Hepatocyte (in vitro differentiated cells): ENCODE measurements at places on chromosomes 1 and 21.

DNA sequence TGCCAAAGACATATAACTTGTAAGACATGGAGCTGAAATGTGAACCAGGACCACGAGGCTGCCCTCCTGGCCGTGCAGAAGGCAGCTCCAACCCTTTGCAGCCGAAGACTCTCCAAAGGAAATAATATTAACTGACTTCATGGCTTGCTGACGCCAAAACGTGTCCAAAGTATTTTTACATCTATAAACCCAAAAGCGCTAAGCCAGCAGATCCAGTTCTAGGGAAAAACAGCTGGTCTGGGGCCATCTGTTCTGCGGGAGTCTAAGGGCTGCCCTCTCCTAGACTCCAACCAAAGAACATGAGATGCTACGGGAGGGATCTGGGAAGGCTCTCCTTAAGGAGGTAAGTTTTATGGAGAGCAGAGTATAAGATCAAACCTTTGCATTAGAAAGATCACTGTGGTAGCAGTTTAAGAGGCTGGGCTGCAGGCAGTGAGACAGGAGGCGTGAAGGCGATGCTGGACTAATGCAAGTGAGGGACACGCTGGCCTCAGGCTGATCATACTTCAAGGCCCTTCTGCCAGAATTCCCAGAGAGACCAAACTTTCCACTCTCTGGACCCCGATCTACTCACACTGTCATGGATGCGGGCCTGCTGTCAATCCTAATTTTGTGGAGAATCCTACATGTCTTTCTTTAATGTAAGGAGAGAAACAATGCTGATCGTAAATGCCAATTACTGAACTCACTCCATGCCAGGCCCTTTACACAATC, 1.2 kb downstream of the TMEM53 start:
- no peak for DNase-seq

- no peak for DNase-seq
Observed at GRCh38 chr1:112319371-112320040, 76.5 kb upstream of the CTTNBP2NL start.

DNA sequence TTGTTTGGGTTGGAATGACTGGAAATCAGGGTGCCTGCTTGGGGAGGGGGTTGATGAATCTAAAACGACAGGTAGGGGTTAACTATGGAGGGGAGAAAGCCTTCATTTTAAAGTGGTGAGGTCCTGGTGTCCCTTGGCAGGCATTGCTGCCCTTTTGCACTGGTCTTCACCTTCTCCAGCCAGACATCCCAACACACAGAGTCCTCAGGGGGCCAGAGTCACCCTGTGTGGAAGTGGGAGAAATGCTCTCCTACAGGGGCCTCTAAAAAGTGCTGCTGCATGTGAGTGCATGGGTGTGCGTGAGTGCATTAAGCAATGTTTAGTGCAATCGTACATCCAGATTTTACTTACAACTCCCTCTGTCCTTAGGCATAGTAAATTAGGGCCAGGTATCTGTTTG, 39.0 kb downstream of the TEX35 start:
- DNase-seq, result no peak

- no peak for DNase-seq
Observed at GRCh38 chr1:80113168-80114038, 1106.9 kb upstream of the ADGRL4 start.

DNA sequence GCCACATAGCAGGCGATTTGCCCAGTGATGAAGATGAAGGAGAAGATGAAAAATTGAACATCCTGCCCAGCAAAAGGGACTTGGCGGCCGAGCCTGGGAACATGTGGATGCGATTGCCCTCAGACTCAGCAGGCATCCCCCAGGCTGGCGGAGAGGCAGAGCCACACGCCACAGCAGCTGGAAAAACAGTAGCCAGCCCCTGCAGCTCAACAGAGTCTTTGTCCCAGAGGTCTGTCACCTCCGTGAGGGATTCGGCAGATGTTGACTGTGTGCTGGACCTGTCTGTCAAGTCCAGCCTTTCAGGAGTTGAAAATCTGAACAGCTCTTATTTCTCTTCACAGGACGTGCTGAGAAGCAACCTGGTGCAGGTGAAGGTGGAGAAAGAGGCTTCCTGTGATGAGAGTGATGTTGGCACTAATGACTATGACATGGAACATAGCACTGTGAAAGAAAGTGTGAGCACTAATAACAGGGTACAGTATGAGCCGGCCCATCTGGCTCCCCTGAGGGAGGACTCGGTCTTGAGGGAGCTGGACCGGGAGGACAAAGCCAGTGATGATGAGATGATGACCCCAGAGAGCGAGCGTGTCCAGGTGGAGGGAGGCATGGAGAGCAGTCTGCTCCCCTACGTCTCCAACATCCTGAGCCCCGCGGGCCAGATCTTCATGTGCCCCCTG, 3.3 kb downstream of the ZBTB18 start:
- DNase-seq, result no peak

DNA sequence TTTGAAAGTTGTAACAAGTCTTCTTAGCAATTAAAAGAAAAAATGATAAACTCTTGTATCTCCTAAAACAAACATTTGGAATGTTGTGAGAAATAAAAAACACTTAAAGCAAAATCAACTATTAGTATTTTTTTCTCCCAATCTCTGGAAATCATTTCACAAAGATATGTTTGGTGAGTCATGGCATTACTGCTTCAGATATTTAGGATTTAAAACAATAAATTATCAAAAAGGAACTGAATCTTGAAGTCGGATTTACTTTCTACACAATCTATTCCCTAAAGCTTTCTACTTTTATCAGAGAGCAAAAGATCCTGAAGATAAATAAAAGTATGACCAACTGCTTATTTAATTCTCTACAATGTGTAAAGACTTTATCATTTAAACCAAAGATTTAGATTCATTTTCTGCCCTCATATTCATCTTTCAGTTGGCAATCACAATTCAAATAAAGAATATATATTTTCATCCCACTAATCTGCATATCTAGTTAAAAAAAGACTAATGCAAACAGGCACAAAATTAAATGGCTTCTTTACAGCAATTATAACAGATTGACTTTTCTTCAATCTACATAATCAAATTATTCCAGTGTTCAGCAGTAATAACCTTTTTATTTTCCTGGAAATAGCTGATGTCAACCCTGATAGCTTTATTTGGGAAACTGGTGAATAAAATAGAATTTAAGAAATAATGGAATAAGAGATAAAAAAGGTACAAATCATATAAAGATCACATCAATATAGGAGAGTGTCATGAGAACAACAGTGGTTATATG, 230.0 kb downstream of the COP1 start:
- DNase-seq, result no peak

GRCh38 chr1:42713293-42713692, 26.7 kb downstream of the CLDN19 start:
- no peak for DNase-seq

GRCh38 chr1:176605176-176605575, 142.2 kb downstream of the PAPPA2 start:
- no peak for DNase-seq

DNA sequence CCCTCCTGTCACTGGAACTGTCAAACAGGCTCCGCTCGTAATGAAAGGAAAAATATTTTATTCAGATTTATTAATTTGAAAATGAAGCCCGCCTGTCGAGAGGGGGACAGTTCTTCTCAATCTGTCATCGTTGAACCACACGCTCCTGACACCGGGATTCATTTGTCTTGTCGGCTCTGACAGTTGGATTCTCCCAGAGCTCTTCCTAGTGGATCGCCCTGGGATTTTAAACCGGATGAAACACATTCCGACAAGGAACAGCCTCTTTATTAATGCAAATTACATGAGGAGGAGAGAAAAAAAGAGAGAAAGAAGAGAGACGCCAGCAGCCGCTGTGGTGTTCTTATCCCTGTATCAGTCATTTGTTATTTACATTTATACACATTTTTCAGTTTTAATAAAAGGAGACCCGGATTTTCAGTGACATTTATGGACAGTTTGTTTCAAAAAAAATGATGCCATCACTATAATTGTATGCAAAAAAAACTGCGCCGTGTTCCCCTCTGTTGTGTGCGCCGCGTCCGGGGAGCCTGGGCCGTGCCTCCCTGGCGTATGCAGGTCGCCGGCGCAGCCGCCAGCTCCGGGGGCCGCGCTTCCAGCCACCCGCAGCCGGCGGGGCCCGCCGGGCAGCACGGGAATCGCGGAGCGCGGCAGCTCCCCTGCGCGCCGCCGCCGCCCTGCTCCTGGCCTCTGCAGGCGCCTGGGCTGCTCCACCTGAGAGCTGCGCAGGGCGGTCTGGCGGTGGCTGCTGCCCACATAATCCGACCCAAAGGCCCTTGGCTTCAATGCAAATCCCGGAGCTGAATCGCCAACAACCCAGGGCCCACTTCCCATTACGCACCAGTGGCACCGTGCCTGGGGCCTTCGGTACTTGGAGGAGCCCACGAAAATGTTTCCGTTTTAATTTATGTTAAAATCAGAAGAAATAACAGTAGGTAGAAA, 237.9 kb upstream of the PBX1 start:
- peak; percentile 59 for DNase-seq

- peak; percentile 40 for DNase-seq
Observed at GRCh38 chr1:206606867-206607266, 5.4 kb downstream of the EIF2D start.

DNA sequence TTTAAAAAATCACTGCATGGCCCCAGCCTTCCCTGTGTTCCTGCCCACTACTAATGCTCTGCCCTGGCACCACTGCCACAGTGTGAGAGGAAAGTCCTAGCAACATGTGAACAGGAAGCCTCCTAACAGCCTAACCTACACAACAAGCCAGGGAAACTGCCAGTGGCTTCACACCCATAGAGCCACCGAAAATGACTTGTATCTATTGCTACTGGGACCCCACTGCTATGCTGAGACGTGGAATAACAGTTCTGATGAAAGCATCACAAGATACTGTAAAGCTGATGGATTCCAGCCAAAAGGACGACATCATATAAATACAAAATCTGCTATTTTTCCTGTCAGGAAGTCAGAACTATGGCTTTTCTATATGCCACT, 74.9 kb downstream of the JAK1 start:
- DNase-seq, result no peak

- DNase-seq, result peak; percentile 73
Observed at GRCh38 chr1:205294175-205294917, 27.2 kb downstream of the NUAK2 start.

DNA sequence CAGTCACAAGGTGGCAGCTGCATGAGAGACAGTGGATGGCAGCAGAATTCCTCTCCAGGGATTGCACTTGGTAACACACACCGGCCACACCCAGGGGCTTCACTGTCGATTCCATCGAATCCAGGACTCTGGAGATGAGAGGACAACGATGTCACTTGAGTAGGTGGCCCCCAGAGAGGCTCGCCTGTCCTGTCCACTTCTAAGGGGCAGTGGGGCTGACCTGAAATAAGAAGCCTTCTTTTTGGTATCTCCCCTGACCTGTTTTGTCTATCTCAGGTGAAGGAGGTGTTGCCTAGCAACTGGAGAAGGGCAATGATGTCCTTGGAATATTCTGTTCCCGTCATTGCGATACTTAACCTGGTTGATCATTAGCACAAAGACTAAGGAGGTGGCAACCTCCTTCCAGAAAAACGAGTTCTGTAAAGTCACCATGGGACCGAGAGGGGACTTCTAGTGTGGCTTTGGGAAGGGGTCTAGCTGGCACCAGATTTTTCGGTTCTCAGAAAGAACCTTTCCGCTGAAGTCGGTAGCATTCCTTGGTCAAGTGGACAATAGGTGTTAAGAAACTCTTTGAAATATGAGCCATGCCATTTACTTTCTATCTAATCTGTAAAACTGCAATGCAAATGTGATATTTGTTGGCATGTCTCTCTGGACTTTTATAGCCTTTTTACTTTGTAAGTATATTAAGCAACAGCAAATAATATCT, 85.2 kb upstream of the TMPRSS2 start:
- peak; percentile 67 for DNase-seq

DNA sequence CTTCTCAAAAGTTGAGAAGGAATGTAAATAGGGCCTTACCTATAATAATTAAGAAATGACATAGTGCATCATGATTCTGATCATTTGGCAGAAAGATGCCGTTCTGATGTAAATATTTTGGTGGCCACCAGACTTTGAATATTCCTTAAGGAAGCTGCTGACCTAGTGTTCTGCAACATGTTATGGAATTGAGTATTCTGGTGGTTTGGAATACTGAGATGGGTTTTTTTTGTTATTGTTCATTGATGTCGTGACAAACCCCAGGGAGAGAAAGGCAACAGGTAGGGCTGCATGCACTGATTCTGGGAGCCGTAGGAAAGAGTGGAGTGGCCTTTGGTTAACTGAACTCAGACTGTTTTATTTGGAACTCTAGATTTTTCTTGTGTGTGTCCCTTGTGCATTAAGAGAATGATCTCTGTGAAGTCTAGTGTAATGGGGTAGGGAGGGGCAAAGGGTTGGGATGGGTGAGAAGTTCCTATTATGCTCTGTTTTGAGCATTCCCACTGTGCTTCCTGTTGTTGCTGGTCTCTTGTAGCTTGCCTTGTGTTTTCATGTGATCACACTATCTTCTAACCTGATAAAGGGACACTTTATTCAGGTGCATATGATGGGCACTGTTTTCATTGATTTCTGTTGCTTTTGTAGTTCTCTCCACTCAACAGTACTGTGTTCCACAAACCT, 25.0 kb downstream of the ZBTB8B start:
- no peak for DNase-seq

- DNase-seq, result no peak
Observed at GRCh38 chr1:197210426-197210825, 57.6 kb upstream of the CRB1 start.

- peak; percentile 26 for DNase-seq
Observed at GRCh38 chr1:29991025-29991424, 732.4 kb downstream of the MATN1 start.

DNA sequence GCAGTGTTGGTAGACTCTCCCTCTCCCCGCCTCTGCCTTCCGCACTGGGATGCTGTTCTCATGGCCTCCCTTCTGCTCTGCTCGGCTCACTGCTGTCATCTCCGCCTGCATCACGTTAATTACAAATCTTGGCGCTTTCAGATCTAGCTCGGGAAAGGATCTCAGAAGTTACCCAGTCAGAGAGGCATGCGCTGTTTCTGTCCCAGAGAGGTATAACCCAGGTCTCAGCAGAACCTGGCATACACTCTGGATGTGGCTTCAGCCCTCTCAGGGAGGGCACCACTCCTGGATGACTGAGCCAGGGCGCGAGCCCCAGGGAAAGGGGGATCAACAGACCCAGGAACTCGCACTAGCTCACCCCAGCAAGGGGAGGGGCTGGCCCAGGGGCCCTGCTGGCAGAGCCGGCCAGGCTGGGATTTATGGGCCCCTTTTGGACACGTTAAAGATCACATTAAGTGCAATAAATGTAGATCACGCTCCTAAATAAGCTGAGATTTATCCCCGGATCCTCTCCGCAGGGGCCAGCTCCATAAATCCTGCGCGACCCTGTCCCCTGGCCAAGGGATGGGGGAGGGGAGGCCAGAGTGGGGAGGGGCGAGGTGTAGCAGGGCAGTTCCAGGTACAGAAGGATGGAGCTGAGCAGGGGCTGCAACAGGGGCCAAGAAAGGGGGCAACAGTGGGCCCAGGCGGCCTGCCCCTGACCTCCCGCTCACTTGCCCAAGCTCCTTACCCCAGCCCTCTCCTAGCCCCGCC, 101.3 kb upstream of the ZBTB40 start:
- DNase-seq, result no peak

GRCh38 chr1:213417225-213417820, 366.3 kb downstream of the RPS6KC1 start:
- no peak for DNase-seq

GRCh38 chr1:217715681-217716080, 84.5 kb downstream of the SPATA17 start:
- no peak for DNase-seq

- no peak for DNase-seq
Observed at GRCh38 chr1:85349224-85349623, 72.8 kb upstream of the BCL10 start.
